ENCODE measurements at places on chromosomes 5 and 9. TPM values are rescaled to one million over a fixed set of nuclear protein-coding genes. Genes with fewer than 3 reads are reported as not detected.

DNA sequence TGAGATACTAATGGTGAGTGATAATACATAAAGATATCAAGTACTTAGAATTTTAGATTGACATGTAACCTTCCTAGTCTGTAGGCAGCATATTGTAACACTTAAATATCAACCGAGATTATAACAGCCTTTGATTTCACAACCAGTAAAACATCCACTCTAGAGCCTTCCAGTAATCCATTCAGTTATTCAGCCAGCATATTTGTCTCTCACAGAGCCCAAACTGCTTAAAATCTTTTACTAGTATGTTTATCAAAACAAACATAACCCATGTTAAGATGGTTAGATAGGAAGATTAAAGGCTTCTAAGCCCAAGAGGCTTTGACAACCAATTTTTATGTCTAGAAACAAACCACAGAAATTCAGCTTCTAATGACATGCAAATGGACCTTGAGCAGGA, 177.9 kb upstream of the FST start:
- no peak for DNase-seq

DNA sequence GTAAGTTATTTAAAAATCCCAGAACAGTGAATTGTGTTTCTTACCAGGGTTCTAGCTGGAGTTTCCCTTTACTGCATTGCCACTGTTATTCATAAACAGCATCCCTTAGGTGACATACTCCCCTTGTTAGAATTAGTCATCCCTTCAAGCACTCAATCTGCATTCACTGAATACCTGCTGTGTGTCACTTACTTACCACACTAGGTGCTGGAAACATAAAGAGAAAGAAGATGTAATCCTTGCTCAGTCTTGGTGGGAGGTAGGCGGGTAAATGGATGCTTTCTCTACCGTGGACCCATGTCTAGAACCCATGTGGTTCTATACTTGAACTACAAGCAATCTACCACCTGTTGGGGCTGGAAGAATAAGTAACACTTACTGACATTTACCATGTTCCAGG, 371.6 kb downstream of the KDM4C start:
- DNase-seq, result no peak

- no peak for DNase-seq
These were observed 32.5 kb downstream of the CSF1R start for GRCh38 chr5:150053713-150054392.

- DNase-seq, result no peak
These were observed 699.2 kb downstream of the IRX1 start for GRCh38 chr5:4294878-4295277.

DNA sequence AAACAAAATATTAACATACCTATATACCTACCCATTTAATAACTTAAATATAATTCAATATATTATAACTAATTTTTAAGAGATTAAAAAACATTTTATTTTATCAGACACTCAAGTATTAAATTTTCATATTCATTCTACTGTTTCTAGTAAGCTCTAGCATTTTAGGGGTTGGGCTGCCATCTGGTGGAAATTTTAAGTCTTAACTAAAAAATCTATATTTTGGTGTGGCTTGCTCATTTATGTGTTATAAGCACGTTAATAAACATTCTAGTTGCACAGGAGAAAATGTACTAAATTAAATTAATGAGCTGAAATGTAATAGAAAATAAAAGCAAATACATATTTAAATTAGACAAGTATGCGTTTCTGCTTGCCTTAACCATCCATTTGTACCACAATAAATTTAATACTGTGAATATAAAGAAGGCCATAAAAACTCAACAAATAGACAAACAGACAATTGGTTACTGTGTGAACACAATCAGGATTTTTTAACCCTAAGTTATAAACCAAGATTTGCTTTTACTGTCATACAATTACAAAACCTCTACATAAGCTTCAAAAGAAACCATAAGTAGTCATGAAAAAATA, 1728.3 kb upstream of the CDH9 start:
- no peak for DNase-seq

DNA sequence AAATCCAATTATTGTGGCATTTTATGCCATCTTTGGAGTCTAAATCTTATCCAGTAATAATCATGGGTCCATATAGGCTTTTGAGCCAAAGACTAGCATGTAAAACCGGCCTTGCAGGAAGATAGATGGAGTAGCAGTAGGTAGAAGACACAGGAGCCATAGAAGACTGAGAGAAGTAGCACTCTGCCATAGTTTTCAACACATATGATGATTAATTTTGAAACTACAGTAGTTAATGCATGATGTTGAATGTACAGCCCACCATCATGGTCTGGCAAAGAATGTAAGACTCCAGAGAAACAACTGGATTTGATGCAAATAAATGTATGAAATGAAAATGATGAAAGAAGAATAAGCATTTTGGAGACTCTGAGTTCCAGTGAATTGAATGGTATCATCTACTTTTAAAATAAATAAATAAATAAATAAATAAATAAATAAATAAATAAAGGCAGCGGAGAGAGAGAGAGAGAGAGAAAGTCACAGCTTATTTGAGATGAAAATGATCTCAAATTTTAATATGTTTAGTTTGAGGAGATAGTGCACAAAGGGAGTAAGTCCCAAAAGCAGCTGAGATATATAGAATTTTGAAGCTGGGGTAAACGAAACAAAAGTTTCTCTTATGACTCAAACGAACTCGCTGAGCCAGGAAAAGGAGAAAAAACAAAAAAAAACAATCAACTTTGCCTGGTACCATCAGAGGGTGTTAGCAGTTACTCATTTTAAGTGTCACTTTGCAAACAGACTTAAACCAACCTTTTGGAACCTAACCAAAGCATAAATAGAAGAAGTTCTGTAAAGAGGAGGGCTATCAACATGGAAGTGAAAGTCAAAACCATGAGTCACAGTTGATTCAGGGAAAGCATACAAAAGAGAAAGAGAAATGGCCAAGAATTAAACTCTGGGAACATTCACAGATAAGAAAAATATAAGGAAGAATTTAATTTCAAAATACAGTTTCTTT, 388.7 kb downstream of the CETN3 start:
- DNase-seq, result no peak

GRCh38 chr5:53942724-53943123, 367.6 kb downstream of the ARL15 start:
- DNase-seq, result no peak

The TMOD1 gene
- total RNA-seq, result 29.3 TPM

The PHF24 gene
- total RNA-seq, result 1.7 TPM

Data from ureter (tissue), 1 donor.